BJ (cell line): ENCODE measurements at places on chromosomes 13 and 19.

- no peak for DNase-seq
Observed at GRCh38 chr19:29285187-29285687, 72.3 kb upstream of the UQCRFS1 start.

GRCh38 chr19:10190026-10190425 is 4.7 kb downstream of the DNMT1 start:
- DNase-seq: no peak

- no peak for DNase-seq
Observed at GRCh38 chr19:55585658-55586339, 5.2 kb upstream of the ZNF579 start.

- peak; percentile 58 for DNase-seq
Observed at GRCh38 chr13:114130837-114131582, 1.4 kb downstream of the RASA3 start.

DNA sequence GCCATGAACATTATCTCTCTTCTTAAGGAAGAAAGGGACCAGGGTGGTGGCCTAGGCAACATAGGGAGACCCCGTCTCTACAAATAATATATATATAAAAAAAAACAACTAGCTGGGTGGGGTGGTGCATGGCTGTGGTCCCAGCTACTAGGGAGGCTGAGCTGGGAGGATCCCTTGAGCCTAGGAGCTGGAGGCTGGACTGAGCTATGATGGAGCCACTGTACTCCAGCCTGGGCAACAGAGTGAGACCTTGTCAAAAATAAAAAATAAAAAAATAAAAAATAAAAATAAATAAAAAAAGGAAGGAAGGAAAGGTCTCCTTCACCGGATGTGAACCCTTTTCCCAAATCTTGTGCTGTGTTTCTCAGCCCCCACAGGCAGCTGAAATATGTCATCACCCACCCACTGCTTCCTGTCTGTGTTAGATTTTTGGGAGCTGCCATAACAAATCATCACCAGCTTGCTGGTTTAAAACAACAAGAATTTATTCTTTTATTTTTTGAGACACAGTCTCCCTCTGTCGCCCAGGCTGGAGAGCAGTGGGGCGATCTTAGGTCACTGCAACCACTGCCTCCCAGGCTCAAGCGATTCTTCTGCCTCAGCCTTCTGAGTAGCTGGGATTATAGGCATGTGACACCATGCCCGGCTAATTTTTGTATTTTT is 9.5 kb upstream of the TSPAN16 start:
- DNase-seq: no peak

DNA sequence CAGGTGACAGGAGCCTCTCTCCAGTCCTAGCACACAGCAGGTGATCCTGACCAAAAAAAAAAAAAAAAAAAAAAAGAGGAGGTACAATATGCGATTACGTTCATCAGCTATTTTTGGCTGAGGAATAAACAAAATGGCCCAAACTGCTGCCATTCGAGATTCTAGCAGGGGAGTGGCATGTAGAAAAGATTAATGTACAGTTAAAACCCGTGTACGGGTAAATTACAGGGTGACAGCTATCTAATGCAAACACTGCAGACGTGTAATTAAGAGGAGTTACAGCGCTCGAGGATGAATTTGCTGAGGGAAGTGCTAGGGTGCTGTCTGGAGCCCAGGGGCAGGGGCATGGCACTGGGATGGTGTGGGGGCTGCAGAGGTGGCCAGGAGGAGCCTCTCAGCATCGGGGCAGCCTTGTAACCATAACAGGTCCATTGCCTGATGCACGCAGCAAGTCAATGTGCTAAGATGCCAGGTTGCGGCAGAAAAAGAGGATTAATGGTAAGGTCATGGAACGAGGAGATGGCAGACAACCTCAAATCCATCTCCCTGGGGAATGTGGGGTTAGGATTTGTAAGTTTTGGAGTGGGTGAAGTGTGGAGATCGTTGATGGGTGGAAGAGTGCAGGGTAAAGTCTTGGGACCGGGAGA is 17.4 kb downstream of the CHST8 start:
- no peak for DNase-seq

GRCh38 chr13:110597041-110597689 is 18.2 kb upstream of the NAXD start:
- DNase-seq: no peak

DNA sequence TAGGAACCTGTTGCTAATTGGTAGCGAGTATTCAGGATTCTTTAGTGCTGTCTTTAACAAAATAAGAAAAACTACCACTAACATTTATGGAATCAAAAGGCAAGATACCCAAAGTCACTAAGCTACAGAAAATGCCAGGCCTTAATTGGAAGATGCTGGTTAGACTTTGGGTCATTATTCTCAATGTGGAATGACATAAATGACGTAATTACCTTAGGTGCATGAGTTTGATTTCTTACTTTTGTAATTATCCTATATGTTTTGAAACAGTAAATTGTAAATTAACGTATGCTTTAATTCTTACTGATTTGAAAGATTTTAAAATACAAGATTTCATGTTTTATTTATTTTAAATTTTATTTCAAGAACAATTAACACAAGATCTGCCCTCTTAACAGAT is 25.0 kb downstream of the SGCG start:
- DNase-seq: no peak
